GM12891 (cell line): ENCODE measurements at places on chromosomes 2 and 18.
A peak's percentile ranks its signal among the peaks of the same experiment; 100 is the strongest.

DNA sequence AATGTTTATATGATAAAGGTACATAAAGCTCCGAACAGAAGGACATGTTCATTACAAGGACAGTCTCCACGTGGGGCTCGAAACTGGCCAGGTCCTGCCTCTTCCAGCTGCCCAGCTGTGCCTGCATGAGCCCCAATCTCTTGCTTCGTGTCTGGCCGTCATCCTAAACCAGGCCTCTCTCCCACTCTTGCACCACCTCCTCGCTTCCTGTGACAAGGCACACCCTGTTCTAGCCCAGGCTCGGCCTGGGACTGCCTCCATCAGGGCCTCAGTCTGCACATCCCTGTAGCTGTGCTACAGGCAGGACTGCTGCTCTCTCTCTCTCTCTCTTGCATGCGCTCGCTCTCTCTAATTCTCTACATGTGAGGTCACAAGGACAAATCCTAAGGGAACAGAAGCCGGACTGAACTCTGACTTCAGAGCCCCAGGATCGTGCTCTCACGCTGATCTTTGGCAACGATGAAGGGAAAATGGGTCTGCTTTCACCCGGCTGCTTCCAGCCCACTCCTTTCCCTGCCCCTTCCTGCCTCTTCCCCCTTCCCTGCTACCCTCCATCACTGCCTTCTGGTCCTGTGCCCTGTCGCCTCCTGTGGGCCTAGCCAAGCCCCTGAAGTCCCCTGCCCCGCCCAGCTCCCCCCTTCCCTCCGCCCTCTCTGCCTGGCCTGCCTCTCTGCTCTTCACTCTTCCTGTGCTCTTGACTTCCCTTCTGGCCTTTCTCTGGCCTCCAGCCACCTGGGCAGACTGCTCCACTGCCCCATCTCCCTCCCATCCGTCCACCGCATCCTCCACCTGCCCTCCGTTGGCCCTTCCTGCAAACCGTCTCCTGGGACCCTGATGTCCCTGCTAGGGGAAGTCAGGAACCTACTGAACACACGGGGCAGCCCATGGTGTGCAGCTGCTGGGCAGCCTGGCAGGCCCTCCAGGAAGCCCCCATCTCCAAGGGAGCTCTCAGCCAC lies 7.8 kb upstream of the GPR55 start:
- DNase-seq = no peak

GRCh38 chr2:233329489-233330135 lies 22.0 kb downstream of the SAG start:
- DNase-seq = no peak

DNA sequence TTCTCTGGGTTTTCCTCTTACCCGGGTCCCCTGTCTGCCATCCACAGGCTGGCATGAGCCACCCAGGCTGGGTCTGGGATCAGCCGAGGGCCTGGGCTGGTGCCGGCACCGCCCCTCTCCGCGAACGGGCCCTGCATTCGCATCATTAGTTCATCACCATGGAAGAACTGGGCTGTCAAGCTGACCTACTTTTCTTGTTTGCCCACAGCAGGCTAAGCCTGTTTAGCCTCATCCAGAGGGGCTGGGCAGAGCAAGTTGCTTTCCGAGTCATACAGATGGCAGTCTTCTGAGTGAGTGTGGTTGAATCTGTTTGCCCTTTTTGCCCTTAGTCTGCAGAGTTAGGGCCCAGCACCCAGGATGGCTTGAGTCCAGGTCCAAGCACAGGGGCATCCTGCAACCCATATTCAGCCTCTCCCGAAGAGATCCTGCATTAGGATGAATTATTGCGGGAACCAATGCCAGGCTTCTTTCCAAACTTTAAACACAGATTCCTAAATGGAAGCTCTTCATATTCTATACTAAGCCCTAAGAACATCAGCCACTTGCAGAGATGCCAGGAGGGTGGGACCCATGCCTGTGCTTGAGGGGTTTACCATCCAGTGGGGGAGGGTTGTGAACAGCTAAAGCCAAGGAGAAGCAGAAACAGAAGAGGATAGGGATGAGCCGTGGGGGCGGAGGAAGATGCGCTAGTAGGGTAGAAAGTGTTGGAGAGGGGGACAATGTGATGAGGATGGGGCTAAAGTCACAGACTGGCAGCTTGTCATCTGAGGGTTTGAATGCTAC lies 68.0 kb downstream of the NPAS2 start:
- no peak for DNase-seq

DNA sequence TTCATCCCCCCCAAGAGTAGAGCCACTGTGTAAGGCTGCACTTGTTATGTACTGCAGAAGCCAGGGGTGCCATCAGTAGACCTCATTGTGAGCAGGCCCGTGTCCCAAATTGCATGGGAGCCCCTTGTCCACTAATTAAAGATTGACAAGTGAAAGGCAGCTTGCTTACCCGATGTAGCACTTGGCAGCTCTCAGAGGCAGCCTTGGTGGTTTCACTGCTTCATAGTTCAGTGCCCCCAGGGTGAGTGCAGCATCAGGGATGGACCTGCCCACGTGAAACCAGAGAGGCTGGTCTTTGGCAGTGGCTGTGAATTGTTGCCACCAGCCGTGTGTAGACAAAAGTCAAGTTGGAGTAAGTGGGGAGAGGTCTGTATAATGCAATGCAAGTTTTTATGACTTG lies 13.3 kb downstream of the TUBB6 start:
- no peak for DNase-seq

DNA sequence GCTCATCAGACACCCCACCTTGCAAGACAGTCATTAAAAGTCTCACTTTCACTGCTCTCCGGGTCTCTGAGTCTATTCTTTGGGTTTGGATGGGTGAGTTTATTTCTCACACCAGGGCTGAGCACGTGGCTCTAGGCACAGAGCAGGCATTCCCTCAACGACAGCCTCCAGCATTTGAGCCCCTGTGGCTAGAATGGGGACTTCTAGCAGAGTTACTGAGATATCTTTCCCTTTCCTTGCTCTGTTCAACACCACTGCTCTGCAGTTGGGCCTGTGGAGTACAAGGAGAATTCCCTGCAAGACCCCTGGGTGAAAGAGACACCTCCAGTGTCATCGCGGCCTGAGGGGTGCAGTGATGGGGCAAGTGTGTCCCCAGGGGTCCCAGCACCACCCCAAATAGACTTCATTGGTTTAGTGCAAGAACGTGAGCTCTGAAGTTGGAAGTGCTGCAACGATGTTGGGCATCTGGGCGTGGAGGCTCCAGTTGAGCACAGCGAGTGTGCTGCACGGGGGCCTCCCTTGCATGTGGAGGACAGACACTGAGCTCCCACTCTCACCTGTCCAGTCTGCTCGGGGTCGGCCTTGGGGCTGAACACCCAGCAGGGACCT lies 184.1 kb upstream of the HS6ST1 start:
- DNase-seq = no peak

- DNase-seq = no peak
These were observed 78.3 kb downstream of the MBP start for GRCh38 chr18:77054288-77054605.

DNA sequence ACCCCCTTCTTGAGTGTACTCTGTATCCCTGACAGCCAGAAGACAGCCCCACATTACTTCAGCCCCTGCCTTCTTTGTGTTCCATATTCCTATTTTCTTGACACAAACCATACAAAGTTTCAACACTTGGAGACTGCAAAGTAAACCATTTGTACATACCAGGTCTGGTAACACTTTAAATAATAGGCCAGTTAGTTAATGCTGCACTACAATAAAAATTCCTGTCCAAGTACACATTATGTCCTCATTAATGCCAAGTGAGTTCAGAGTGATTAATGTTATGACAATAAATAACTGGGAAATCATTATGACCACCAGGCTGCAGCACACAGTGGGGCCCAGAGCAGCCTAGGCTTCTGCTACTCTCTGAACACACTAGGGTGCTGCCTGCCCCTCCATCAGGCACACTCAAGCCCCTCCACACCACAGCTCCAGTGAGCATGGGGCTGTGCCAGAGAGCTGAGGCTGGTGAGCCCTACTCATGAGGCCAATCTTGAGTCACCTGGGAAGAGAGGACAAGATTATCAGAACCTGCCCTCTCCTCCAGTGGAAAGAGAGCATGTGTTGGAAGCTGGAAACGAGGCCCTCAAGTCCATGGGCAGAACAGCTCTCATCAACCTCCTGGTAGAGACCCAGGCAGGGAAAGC lies 138.7 kb downstream of the TTC32 start:
- DNase-seq = no peak

GRCh38 chr2:108220942-108221541 lies 18.7 kb upstream of the SULT1C3 start:
- DNase-seq = no peak

DNA sequence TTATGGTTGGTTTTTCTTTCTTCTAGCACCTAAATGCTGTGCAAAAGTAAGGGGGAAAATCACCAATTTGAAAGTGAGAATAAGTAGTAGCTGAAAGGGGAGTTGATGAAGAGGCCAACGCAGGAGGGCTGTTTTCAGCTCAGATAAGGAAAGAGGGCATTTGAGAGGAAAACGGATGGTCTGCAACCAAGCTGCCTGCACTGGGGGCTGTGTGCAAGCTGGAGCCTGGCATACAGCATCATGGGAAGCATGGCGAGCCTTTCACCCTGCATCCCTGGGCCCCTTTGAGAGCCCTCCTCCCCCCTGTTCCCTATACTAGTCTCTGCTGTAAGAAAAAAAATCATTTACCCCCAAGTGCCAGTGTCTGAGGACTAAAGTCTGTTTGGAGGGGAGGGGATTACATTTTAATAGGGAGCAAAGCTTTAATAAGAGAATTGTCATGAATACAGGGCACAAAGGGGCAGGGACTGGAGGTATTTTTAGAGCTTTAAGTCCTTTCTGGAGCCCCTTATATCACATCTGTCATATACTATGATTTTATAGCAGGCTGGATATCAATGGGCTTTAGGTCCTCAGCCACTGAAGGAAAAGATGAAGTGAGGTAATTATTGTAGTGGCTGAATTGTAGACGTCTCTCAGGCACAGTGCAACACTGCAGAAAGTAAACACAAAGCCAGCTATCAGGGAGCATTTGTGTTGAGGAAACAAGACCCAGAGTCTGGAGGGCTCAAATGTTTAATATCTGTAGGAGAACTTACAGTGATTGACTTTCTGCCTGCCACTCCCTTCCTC lies 120.7 kb downstream of the FSHR start:
- DNase-seq = no peak

DNA sequence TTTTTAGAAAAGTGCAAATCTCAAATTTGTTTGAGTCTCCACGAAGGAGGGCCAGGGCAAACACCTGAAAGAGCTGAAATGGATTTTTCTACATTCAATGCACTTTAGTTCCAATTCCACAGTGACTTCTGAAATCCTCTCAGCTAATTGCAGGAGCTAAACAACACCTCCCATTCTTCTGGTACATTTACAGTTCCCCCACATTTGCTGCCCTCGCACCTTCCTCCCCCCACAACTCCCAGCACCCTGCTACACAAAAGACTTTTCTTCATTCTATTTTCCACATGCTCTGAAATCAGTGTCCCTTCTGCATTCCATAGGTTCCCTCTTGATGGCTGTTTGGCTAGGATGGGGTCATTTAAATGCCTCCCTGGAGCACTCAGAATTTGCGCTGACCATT lies 5.9 kb upstream of the NPAS2 start:
- no peak for DNase-seq

GRCh38 chr18:44036501-44036900 lies 644.2 kb upstream of the SETBP1 start:
- DNase-seq = no peak

DNA sequence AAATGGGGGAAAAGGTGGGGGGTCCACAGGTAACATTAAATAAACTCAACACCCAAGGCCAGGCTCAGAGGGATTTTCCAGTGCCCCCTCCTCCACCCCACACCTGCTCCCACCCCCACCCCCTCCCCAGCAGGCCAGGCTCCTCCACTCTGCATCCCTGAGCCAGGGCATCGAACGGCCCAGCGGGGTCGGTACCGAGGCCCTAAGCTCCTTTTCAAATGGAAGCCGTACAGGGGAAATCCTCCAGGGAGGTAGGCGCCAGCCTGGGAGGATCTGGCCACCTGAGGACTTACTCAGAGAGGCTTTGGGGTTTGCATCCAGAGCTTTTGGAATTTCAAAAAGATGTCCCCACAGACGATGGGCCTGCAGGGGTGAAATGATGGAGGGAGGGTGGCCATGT lies 46.5 kb downstream of the ZFP36L2 start:
- DNase-seq = no peak

DNA sequence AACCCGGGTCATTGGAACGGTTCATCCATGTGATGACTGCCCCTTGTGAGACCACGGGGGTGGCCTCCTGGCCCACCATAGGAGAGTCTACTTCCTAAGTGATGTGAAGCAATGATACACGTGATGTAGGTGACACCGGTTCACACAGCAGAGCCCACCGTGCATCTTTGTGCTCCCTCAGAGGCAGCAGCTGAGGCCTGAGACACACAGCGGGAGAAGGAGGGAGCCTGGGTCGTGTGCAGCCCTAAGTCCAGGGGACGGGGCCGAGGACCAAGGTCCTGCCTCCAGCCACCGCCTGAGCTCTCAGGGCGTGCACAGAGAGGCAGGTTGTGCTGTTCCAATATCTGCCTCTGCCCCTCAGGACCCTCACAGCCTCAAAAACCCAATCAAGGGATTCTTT lies 377.2 kb upstream of the SALL3 start:
- no peak for DNase-seq

DNA sequence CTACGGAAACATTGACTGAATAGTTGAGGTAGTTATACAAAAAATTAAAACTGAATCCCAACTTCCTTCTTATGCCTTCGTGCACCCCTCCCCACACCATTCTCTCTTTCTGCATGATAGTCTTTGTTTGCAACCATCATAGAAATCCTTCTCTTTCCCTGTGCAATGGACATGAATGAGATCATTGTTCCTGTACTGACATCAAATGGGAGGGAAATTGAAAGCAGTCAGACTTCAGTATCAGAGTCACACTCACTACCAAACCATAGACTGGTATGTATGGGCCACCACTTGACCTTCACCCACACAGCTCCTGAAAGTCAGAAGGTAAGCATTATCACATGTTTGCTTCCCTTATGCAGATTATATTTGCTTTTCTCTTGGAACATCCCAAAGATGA lies 782.8 kb downstream of the BCL11A start:
- DNase-seq = no peak

- no peak for DNase-seq
These were observed 504.9 kb downstream of the TNS1 start for GRCh38 chr2:217497843-217498377.

- no peak for DNase-seq
These were observed 111.4 kb downstream of the THADA start for GRCh38 chr2:43484323-43484930.

- DNase-seq = no peak
These were observed 42.0 kb downstream of the CCDC148 start for GRCh38 chr2:158414538-158414937.

GRCh38 chr2:157184161-157184895 lies 73.2 kb upstream of the GALNT5 start:
- no peak for DNase-seq

DNA sequence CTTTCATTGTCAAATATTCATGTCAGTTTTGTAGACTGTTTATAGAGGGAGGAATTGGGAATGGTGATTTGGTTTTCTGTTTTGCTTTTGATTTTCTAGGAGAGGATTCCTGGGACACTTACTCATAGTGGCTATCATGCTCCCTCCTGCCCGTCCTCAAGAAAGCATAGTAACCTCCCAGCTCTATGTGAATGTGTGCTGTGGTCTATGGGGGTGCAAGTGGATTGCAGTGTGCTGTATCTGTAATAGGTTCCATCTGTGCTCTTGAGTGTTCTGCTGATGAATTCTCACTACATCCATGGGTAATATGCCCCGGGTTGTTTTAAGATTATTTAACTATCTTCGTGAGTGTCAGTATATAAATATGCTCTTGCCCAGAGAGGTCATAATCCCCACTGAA lies 811.3 kb downstream of the CNTNAP5 start:
- no peak for DNase-seq

- DNase-seq = no peak
These were observed 21.5 kb downstream of the NAB1 start for GRCh38 chr2:190670182-190670946.

- DNase-seq = no peak
These were observed 11.5 kb downstream of the MYL1 start for GRCh38 chr2:210303498-210303897.

GRCh38 chr2:233124421-233125080 lies 64.4 kb downstream of the INPP5D start:
- DNase-seq = peak; percentile 61
